ENCODE measurements at places on chromosomes 1 and 21.

DNA sequence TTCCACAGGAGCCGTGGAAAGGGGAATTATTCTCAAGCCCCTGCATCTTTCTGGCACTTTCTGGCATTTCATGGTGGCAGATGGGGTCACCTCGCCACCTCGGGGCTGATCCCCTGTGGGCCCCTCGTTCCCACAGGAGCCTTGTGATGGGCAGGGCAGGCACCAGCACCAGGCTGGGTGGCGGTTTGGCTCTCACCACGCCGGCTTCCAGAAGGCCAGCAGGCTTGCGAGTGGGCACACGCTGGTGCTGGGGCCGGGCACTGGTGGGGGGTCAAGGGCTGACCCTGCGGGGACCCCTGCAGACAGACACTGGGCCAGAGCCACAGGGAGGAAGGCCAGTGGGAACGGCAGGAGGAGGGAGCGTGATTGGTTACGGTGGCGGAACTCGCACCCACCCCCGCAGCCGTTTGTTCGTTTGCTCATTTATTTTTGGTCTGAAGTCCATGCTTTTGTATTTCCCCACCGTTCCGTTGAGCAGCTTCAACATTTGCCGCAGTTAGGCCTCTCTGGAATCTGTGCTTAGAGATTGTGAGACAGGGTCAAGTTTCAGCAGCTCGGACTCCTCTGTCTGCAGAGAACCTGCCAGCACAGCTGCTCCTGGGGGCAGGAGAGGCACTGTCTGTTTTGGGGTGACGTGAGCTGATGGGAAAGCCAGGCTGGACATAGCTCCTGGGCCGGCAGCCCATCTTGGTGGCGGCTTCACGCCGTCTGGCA is 5.3 kb downstream of the COL18A1 start:
- no peak overlapping the region for H3K4me3 ChIP-seq
- H3K4me1 ChIP-seq = peaks cover 16% of the 10 kb centered on the region
- no peak overlapping the region for H3K27ac ChIP-seq
- no peak for DNase-seq

GRCh38 chr1:62621907-62622306 is 24.6 kb downstream of the ANGPTL3 start:
- H3K4me1 ChIP-seq = peaks cover 60% of the 10 kb centered on the region
- H3K27ac ChIP-seq = peak overlapping the region; percentile 83
- H3K4me3 ChIP-seq = peak overlapping the region; percentile 41

- no peak for DNase-seq
- peaks cover 22% of the 10 kb centered on the region for H3K4me1 ChIP-seq
- no peaks in the 10 kb centered on the region for H3K27me3 ChIP-seq
- no peaks in the 10 kb centered on the region for H3K36me3 ChIP-seq
- H3K27ac ChIP-seq = no peak overlapping the region
- H3K4me3 ChIP-seq = no peak overlapping the region
These were observed 13.6 kb downstream of the PIK3R3 start for GRCh38 chr1:46118856-46119255.

GRCh38 chr1:197808880-197809279 is 33.6 kb upstream of the DENND1B start:
- H3K4me3 ChIP-seq = no peak overlapping the region
- H3K27ac ChIP-seq = no peak overlapping the region
- H3K27me3 ChIP-seq = no peaks in the 10 kb centered on the region
- H3K36me3 ChIP-seq = no peaks in the 10 kb centered on the region
- H3K4me1 ChIP-seq = peaks cover 10% of the 10 kb centered on the region
- DNase-seq = no peak

- H3K4me3 ChIP-seq = no peak overlapping the region
- no peak overlapping the region for H3K27ac ChIP-seq
- no peak for DNase-seq
- H3K36me3 ChIP-seq = 0 out of 2 replicates have a peak, but pooled peaks cover 4% of the 10 kb centered on the region
- H3K27me3 ChIP-seq = no peaks in the 10 kb centered on the region
These were observed 135.7 kb upstream of the L1TD1 start for GRCh38 chr1:62058956-62059355.

DNA sequence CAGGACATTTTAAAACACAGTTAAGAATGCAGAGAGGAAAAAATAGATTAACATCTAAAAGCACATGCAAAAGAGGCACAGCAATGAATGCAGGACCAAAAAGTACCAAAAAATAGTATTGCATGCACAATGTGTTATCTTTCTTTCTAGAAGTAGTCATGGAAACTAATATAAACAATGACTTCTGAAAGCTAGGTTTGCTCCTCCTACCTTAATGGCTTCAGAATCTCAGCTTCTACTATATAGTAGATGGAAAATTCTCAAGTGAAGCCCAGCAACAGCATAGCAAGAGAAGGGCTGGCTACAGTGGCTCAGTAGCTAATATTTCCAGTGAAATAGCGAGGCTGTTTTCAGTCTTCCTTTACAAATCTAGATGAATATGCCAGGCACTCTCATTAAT is 125.1 kb downstream of the CRB1 start:
- no peak overlapping the region for H3K4me3 ChIP-seq
- H3K27ac ChIP-seq = no peak overlapping the region
- DNase-seq = no peak
- H3K4me1 ChIP-seq = peaks cover 16% of the 10 kb centered on the region
- no peaks in the 10 kb centered on the region for H3K27me3 ChIP-seq
- no peaks in the 10 kb centered on the region for H3K36me3 ChIP-seq

- no peaks in the 10 kb centered on the region for H3K4me1 ChIP-seq
- peaks cover 28% of the 10 kb centered on the region for H3K36me3 ChIP-seq
- H3K27me3 ChIP-seq = peaks cover 3% of the 10 kb centered on the region
- H3K4me3 ChIP-seq = no peak overlapping the region
- no peak for DNase-seq
- no peak overlapping the region for H3K27ac ChIP-seq
These were observed 11.4 kb downstream of the EMC1 start for GRCh38 chr1:19239876-19240275.

- H3K4me3 ChIP-seq = no peak overlapping the region
- H3K27me3 ChIP-seq = peaks cover 69% of the 10 kb centered on the region
- H3K4me1 ChIP-seq = peaks cover 10% of the 10 kb centered on the region
- no peak for DNase-seq
- no peaks in the 10 kb centered on the region for H3K36me3 ChIP-seq
These were observed 61.7 kb downstream of the KCNN3 start for GRCh38 chr1:154808261-154808908.

- no peak for DNase-seq
- no peaks in the 10 kb centered on the region for H3K27me3 ChIP-seq
- H3K27ac ChIP-seq = no peak overlapping the region
- no peak overlapping the region for H3K4me3 ChIP-seq
- no peaks in the 10 kb centered on the region for H3K4me1 ChIP-seq
These were observed 145.8 kb upstream of the TMPRSS15 start for GRCh38 chr21:18549214-18549905.

DNA sequence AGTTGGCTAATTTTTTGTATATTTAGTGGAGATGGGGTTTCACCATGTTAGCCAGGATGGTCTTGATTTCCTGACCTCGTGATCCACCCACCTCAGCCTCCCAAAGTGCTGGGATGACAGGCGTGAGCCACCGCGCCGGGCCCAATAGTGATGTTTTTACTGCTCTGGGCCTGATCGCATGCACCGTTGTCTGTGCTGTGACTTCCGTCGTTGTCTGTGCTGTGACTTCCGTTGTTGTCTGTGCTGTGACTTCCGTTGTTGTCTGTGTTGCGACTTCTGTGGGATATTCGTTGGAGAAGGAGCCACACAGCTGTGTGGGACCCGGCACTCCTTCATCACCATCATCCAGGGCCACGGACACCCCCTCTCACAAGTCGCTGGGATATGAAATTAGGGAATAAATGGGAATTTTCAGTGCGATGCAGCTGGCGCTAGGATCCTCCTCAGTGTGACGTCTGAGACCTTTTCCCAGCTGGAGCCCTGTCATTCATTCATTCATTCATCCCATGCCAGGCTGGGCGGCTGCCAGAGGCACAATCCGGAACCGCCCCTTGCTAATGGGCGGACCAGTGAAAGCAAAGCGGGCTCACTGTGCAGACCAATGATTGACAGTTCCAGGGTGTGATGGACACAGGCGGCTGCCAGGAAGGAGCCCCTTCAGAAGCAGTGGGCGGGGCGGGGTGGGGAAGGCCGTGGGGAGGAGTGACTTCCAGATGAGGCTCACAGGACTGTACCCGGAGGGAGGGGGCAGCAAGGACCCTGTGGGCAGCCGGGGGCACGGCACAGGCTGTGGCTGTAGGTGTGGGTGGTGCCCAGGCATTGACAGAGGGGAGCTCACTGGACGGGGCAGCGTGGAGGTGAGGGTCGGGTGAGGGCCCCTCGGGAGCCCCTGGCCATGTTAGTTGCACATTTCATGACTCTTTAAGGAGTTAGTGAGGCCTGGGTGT is 48.9 kb downstream of the PRKCZ start:
- H3K4me1 ChIP-seq = no peaks in the 10 kb centered on the region
- H3K27ac ChIP-seq = no peak overlapping the region
- H3K4me3 ChIP-seq = no peak overlapping the region

DNA sequence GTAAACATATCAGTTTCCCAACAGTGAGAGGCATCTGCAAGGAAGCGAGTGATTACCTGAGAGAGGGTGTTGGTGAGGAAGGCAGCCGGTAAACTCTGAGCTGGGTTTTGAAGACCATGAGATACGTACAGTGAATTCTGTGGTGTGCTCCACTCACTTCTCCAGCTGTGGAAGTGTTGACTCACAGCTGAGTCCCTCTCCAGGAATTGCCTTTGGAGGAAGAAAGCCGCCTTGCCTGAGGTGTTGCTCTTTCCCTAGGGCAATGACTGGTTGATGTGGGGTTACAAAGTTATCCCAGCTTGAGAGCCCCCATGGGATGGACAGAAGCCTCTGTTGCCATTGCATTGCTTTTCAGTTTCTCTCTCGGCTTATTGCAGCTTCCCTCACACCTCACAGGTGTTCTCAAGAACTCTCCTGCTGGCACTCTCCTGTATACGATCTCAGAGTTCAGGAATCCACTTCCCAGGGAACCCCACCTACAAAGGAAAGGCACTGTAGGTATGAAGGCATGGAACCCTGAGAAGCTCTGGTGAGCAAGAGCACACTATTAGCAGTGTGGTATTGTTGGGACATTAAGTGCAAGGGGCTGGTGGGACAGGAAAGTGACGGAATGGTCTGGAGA is 10.8 kb downstream of the NHLH1 start:
- peak overlapping the region; percentile 16 for H3K4me3 ChIP-seq
- no peak overlapping the region for H3K27ac ChIP-seq
- DNase-seq = peak; percentile 73
- H3K36me3 ChIP-seq = no peaks in the 10 kb centered on the region

- H3K4me3 ChIP-seq = no peak overlapping the region
- no peaks in the 10 kb centered on the region for H3K36me3 ChIP-seq
- peaks cover 21% of the 10 kb centered on the region for H3K4me1 ChIP-seq
- H3K27me3 ChIP-seq = no peaks in the 10 kb centered on the region
These were observed 27.2 kb downstream of the MCOLN2 start for GRCh38 chr1:84969489-84970250.

- no peaks in the 10 kb centered on the region for H3K27me3 ChIP-seq
- no peaks in the 10 kb centered on the region for H3K4me1 ChIP-seq
- H3K4me3 ChIP-seq = no peak overlapping the region
- no peak overlapping the region for H3K27ac ChIP-seq
These were observed 574.1 kb downstream of the LMO4 start for GRCh38 chr1:87902830-87903229.

- H3K27me3 ChIP-seq = peaks cover 1% of the 10 kb centered on the region
- H3K27ac ChIP-seq = peak overlapping the region; percentile 61
- H3K4me1 ChIP-seq = peaks cover 87% of the 10 kb centered on the region
- H3K4me3 ChIP-seq = peak overlapping the region; percentile 65
- DNase-seq = no peak
These were observed 63.7 kb downstream of the NRIP1 start for GRCh38 chr21:15001113-15001512.

GRCh38 chr1:83794384-83794783 is 204.5 kb downstream of the TTLL7 start:
- H3K36me3 ChIP-seq = no peaks in the 10 kb centered on the region
- no peak for DNase-seq
- H3K4me1 ChIP-seq = no peaks in the 10 kb centered on the region
- H3K27me3 ChIP-seq = no peaks in the 10 kb centered on the region
- no peak overlapping the region for H3K4me3 ChIP-seq

GRCh38 chr1:171817511-171818265 is 23.6 kb upstream of the DNM3 start:
- peaks cover 16% of the 10 kb centered on the region for H3K4me1 ChIP-seq
- no peaks in the 10 kb centered on the region for H3K27me3 ChIP-seq
- peak overlapping the region; percentile 11 for H3K4me3 ChIP-seq
- peak; percentile 84 for DNase-seq

- peaks cover 13% of the 10 kb centered on the region for H3K4me1 ChIP-seq
- H3K27me3 ChIP-seq = peaks cover 1% of the 10 kb centered on the region
- H3K27ac ChIP-seq = no peak overlapping the region
- H3K4me3 ChIP-seq = no peak overlapping the region
- no peak for DNase-seq
- no peaks in the 10 kb centered on the region for H3K36me3 ChIP-seq
These were observed 32.2 kb downstream of the PSEN2 start for GRCh38 chr1:226902601-226903000.

DNA sequence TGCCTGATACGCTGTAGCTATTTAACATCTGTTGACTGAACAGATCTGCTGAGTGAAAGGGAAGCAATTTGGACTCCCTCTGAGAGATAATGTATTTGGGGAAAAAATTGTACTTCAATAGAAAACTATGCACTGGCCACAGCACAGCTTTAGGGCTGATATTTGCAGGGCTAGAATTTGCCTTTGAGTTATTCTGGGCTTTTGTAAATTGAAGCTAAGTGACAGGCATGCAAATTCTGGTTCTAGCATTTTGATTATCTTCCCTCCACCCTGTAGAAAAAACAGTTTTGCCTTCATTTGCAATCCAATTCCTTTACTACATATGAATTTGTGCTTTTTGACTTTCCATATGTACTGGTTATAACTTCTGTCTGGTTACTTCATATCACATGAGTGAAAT is 7.9 kb downstream of the KYAT3 start:
- peaks cover 28% of the 10 kb centered on the region for H3K36me3 ChIP-seq
- H3K27me3 ChIP-seq = peaks cover 2% of the 10 kb centered on the region
- no peak for DNase-seq
- peak overlapping the region; percentile 73 for H3K4me3 ChIP-seq
- peaks cover 71% of the 10 kb centered on the region for H3K4me1 ChIP-seq
- H3K27ac ChIP-seq = peak overlapping the region; percentile 89

DNA sequence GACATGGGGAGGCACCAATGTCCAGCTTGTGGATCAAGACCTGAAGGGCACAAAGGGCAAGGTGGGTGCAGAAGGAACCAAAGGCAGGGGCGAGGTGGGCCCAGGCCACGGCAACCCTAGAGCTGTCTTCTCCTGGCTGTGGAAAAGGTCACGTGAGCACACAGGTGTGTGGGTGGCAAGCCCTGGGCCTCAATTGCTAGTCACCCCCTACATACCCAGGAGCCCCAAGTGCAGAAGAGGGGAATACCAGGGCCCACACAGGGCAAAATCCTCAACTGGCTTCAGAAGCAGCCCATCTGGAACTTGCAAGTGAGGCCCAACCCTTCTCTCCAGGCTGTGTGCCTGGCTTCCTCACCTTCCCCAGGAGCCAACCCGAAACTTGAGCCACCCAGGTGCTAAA is 25.6 kb downstream of the ZBTB17 start:
- DNase-seq = no peak
- H3K4me3 ChIP-seq = peak overlapping the region; percentile 79
- peaks cover 30% of the 10 kb centered on the region for H3K36me3 ChIP-seq
- no peaks in the 10 kb centered on the region for H3K27me3 ChIP-seq

- H3K4me3 ChIP-seq = no peak overlapping the region
- H3K27ac ChIP-seq = no peak overlapping the region
- H3K36me3 ChIP-seq = no peaks in the 10 kb centered on the region
These were observed 19.1 kb downstream of the ASTN1 start for GRCh38 chr1:177145106-177146070.

All from HFFc6 (cell line).